ENCODE measurements at places on chromosomes 12 and 14.

DNA sequence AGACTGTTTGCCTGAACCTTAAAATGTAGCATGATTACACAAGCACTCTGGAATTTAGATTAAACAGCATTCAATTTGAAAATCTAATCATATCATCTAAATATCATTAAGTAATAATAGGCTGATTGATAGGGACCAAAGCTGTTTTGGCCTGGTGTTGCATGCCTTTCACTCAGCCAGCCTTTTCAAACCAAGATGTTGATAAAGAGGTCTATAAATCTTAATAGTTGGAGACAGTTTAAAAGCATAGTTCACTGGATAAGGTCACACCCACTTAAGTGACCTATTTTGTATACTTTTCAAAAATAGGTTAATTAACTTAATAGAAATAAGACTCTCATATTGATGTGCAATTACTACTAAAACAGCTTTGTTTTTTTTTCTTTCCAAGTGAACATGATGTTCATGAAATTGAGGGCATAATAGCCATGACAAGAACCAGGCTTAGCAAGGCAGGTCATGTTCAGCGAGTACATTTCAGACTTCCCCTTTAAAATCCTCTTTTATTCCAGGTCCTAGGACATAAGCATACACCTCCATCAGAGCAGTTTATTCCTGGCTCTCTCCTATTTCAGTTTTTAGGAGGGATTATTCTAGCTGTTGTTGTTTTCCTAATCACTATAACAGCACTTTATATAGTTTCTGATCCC lies 349.0 kb downstream of the RAD51B start:
- no peak for DNase-seq

- DNase-seq, result no peak
Measured at GRCh38 chr12:67498991-67499390, 149.6 kb upstream of the DYRK2 start.

- DNase-seq, result no peak
Measured at GRCh38 chr12:39505023-39505422, 62.1 kb upstream of the KIF21A start.

DNA sequence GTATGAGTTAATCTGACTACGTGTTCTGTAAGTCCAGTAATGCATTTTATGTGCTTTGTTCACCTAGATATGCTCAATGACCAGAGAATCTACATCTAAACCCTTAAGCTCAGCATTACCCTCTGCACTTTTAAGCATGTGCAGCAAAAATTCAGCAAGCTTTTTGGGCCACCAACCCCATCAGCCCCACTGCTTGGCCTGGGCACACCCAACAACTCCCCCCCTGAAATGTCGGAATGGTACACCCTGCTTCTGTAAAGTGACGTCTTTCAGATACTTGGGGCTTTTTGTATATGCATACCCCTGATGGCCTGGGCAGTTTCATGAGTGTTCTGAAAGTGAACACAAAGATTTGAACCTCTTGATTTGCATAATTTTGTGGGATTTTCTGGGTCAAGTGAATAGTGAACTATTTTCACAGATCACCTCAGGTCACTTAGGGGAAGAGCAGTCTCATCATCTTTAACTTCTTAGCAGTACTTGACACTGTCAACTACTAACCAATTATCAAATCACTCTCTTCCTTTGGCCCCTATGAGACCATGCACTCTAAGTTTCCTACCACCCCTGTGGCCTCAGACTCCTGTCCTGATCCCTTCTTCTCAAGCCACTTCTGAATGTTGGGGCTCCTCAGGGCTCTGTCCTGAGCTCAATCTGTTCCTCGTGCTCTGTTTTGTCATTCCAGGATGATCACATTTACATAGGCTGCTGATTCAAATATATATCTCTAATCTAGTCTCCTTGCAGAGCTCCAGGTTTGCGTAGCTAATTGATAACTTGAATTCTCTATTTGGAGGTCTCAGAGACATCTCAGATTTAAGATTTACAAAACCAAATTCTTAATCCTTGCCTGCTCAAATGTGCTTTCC lies 36.3 kb upstream of the PPM1A start:
- DNase-seq, result no peak

DNA sequence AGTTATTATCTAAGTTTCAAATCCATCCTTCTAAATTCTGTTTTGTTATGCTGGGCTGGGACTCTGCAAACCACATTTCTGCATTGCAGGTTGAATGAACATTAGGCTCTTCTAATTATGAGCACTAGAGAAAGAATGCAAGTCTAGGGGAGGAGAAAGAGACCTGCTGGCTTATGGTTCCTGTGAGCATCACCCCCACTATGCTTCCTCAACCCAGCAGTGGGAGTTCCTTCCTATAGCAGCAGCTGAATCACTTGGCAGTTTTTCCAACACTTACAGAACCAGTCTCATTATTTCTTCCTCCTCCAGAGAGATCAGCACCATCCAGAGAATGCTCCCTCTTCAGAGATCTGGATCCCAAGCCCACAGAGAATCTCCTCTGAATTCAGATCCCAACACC lies 297.7 kb upstream of the CLEC14A start:
- DNase-seq, result peak; percentile 97

GRCh38 chr12:10293570-10294227 lies 14.0 kb upstream of the KLRD1 start:
- DNase-seq, result no peak

DNA sequence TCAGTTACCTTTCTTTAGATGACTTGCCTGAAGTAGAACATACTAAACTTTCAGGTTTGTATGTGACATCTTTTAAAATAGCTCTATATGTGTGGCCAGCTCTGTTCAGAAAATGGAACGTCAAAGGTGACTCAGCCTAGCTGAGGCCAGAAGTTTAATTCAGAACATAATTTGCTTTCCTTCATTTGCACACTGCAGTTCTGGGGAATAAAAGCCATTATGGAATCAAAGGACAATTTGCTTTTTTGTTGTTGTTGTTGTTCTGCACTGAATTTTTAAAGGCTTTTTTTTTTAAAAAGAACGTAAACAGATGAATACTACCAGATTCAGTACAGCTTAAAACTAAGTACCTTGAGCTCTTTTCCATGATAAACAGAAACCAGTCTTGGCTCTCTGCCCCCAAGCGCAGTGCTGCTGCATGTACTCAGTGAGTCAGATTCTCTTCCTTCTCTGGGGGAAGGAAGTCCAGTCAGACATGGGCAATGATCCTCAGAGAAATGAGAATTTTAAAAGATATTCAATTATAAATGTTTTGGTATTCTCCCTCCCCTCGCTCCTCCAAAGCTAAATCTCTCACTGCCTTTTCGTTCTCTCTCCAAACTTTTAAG lies 644.2 kb downstream of the NOVA1 start:
- DNase-seq, result peak; percentile 86

DNA sequence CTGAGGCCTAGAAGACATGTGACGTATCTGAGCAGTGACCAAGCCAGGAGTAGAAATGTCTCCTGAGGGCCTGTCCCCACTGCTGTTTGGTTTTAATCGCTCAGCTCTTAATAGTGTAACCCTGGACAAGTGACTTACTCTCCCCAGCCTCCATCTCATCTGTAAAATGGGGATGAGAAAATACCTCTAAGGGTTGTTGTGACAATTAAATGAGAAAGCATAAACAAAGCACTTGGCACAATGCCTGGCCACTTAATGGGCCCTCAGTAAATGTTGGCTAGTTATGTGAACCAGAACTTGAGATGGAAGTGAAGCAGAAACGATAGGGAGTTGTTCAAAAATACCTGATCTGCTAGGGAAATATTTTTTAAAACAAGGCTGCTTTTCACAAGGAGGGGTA lies 58.2 kb downstream of the HMGA2 start:
- DNase-seq, result no peak

- DNase-seq, result no peak
Measured at GRCh38 chr12:101557094-101557493, 37.7 kb upstream of the MYBPC1 start.

GRCh38 chr12:105040476-105040875 lies 43.8 kb downstream of the ALDH1L2 start:
- no peak for DNase-seq

DNA sequence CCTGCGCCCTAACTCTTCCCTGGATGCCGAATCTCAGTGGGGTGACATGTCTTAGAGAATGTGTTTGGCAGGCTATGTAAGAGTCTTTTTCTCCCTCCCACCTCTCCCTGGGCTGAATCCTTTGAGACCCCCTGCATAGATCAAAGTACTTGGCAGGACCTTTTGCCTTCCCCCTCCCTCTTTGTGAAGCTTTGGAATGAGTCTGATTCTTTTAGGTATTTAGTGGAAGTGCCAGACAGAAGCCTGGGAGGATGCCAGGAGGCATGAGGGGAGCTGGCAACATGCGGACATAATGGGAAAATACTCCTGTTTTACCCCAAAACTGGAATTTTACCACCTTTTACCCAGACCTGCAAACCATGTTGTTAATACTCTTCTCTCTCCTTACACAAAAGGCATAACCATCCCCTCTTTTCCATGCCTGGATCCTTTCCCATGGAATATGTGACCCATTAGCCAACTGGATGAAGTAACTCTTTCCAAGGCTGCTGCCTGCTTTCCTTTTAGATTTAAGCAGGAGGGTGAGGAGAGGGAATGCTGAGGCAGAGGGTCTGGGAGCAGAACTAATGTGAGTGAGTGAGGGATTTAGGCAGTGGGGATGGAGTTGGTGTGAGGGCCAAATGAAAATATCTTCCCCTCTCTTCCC lies 41.7 kb downstream of the TTLL5 start:
- peak; percentile 79 for DNase-seq

- peak; percentile 29 for DNase-seq
Measured at GRCh38 chr12:39764944-39765560, 145.4 kb upstream of the ABCD2 start.

DNA sequence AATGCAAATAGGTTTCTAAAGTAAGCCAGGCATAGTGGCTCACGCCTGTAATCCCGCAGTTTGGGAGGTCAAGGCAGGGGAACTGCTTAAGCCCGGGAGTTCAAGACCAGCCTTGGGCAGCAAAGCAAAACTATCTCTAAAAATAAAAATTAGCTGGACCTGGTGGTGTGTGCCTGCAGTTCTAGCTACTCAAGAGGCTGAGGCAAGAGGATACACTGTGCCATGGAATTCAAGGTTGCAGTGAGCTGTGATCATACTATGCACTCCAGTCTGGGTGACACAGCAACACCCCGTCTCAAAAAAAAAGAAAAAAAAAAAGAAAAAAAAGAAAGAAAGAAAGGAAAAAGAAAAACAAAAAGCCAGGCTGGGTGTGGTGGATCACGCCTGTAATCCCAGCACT lies 46.3 kb downstream of the HECTD1 start:
- DNase-seq, result no peak

GRCh38 chr14:79831195-79831892 lies 380.0 kb downstream of the DIO2 start:
- peak; percentile 59 for DNase-seq

DNA sequence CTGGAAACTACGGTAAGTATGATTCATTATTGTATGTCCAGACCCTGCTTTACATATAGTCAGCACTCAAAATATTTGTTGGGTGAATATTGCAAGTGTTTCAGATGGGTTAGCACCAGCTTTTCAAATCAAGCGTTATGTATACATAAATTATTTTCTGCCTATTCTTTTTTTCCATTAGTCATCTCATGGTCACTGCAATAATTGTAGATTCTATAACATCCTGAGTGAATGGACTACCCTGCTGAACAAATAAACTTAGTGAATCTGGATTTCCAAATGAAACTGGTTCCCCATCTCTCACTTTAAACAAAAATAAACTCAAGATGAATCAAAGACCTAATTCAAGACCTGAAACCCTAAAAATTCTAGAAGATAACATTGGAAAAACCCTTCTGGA lies 152.3 kb downstream of the DIO2 start:
- DNase-seq, result peak; percentile 3

GRCh38 chr12:52721838-52722470 lies 18.6 kb upstream of the KRT77 start:
- no peak for DNase-seq

DNA sequence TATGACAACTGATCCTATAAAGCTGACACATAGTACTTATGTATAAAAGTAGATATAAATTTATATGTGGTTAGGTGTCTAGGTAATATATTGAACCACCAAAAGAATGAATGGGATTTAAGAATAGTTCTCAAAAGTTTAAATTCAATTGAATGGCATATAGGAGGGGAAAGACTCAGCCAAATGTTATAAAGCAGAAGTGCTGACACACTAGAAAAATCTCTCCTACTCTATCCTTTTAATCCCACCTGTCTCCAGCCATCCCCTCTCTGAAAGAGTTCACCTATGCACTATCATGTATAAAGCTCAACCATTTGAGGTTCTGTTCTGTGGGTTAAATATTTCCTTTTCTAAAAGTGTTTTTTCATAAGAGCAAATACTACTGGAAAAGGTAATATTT lies 400.7 kb downstream of the SOX5 start:
- DNase-seq, result no peak

GRCh38 chr12:11695321-11695720 lies 45.8 kb downstream of the ETV6 start:
- peak; percentile 50 for DNase-seq

- no peak for DNase-seq
Measured at GRCh38 chr14:101332281-101332680, 229.0 kb upstream of the DIO3 start.

GRCh38 chr12:116539905-116540482 lies 19.2 kb upstream of the MAP1LC3B2 start:
- DNase-seq, result peak; percentile 80

GRCh38 chr12:52402873-52403540 lies 3.1 kb downstream of the KRT82 start:
- no peak for DNase-seq

- no peak for DNase-seq
Measured at GRCh38 chr12:92803903-92804302, 101.1 kb downstream of the PLEKHG7 start.

- DNase-seq, result no peak
Measured at GRCh38 chr12:91033251-91033650, 24.6 kb downstream of the KERA start.

DNA sequence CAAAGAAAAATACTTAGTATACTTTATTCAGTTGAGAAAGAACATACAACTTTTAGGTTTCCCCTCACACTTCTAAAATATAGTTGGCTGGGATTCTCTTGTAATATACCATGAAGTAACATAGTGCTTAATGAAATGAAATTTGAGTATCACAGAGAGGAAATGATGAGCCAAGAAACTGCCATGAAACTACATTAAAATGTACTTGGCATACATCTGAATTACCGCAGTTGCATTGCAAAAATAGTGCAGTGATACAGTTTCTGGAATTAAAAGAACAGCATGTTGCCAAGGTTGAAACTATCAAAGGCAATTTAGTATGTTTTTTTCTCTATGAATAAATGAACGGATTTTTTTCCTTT lies 389.2 kb downstream of the TMEM117 start:
- no peak for DNase-seq

DNA sequence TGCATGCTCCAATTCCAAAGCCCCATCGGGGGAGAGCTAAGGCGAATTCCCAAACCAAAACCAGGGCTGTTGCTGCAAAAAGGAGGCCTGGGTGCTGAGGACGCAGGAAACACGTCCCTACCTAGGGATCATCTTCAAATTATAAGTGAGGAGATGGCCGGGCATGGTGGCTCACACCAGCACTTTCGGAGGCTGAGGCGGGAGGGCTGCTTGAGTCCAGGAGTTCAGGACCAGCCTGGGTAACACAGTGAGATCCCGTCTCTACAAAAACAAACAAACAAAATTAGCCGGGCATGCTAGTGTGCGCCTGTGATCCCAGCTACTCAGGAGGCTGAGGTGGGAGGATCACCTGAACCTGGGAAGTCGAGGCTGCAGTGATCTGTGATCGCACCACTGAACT lies 143.2 kb downstream of the CALM1 start:
- no peak for DNase-seq

Data from fibroblast of skin of right biceps (primary cell).